Caudate nucleus (tissue), 63 donors: ENCODE measurements at places on chromosomes 16 and 17.

- DNase-seq = no peak
These were observed 45.9 kb downstream of the JPH3 start for GRCh38 chr16:87648236-87648635.

- no peak for DNase-seq
These were observed 25.9 kb upstream of the PHB1 start for GRCh38 chr17:49440581-49440980.

GRCh38 chr16:67760956-67761230, 41.8 kb upstream of the GFOD2 start:
- no peak for DNase-seq

DNA sequence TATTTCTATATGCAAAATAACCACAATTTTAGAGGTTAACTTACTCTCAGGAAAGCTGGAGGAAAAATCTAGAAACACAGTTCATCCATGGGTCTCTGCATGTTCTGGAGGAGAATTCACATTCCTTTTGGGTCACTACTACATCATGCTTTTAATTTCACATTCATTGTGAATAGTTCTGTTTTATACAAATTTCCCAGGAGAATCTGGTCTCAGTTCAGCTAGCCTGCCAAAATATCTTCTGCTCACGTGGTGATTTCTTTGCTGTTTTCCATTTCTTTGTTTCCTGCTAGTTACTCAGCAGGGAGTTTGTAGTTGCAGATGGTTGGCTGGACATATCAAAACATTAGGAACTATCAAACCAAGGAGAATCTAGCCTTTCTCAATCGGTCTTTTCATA, at the start of gene ABCA9:
Gene ABCA9 (minus strand): TSS at position 106 of the 400 bp plus-strand sequence. CDS start 9,801 bp downstream, outside the sequence.
- DNase-seq = no peak

- DNase-seq = no peak
These were observed at the start of gene GPR179 for GRCh38 chr17:38343608-38344419. GPR179 (minus strand) TSS chr17:38343956; CDS start chr17:38343789, 167 bp downstream.

- no peak for DNase-seq
These were observed 305.2 kb downstream of the SEC14L1 start for GRCh38 chr17:77445760-77446532.

GRCh38 chr17:57833179-57833939, 16.5 kb downstream of the MRPS23 start:
- DNase-seq = peak; percentile 13

DNA sequence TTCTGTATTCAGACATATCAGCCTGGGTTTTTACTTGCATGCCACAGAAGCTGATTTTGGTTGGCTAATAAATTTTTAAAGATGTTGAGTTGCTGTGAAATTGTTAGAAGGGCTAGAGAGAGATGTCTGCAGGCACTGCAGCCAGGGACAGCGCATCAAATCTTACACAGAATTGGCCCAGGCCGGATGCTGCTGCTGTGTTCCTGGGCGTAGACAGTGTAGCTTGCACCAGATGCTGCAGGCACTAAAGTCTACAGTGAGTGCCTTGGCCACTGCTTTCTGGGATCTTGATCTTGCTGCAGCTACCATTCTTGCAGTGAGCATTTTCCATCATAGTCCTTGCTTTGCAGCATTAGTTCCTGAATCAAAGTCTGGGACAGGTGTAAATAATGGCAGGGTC, 169.9 kb downstream of the SPECC1 start:
- DNase-seq = no peak

GRCh38 chr17:29141514-29141876, 38.7 kb downstream of the MYO18A start:
- DNase-seq = no peak

- no peak for DNase-seq
These were observed 31.8 kb downstream of the C16orf82 start for GRCh38 chr16:27098366-27099049.

DNA sequence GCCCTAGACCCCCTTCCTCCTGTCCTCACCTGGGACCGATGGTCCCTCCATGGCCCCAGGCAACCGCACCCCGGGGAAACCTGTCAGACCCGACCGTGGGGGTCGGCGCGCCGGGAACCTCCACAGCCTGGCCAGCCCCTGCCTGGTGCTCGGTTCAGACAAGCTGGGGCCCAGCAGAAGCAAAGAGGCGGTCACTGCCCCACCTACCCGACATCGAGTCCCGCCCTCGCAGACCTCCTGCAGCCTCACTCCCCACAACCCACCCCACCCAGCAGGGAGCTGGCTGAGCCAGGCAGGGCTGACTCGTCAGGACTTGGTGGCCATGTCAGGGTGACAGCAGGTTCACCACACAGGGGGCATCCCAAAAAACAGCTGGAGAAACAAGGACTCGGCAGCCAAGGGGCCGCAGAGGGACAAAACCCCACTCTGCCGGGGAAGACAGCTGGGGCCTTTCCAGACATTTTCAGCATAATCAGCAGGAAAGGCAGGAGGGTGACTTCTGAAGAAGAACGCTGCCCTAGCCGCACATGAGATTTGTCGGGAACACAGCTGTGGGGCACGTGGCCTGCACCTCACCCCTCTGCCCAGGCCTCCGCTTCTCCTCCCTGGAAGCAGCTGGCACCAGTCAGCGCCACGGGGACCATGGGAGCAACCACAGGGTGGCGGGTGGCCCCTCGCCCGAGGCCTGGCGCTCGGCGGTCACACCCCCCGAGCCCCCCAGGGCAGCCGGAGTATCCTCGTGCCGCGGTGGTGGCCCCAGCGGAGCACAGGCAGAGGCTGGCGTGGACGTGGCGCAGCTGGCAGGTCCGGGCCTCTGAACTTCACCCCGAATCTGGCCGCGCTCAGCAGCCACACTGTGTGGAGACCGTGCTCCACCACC, 22.9 kb downstream of the GNPTG start:
- DNase-seq = no peak

- no peak for DNase-seq
These were observed 30.3 kb downstream of the MMD start for GRCh38 chr17:55391244-55391757.

GRCh38 chr17:55330344-55330933, 65.7 kb downstream of the HLF start:
- DNase-seq = no peak

- no peak for DNase-seq
These were observed 19.4 kb downstream of the CLUH start for GRCh38 chr17:2691965-2692780.

DNA sequence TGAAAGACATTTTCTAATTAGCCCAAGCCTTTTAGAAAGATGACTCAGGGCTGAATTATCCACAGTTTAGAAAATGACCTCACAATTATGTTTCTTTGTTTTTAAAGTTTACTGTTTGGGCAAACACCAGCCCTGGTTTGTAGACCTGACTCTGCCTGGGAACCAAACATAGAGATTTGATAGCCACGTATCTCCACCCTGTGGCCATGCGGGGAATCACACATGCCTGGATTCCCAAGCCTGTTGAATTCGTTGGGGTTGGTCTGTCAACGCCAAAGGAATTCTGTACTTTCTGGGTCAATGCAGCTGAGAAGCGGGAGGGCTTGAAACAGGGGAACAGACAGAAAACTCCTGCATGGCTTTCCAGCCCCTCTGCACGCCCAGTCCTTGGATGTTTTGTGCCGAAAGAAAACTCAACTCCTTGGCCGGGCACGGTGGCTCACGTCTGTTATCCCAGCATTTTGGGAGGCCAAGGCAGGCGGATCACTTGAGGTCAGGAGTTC, 26.9 kb downstream of the CD300A start:
- DNase-seq = peak; percentile 33

DNA sequence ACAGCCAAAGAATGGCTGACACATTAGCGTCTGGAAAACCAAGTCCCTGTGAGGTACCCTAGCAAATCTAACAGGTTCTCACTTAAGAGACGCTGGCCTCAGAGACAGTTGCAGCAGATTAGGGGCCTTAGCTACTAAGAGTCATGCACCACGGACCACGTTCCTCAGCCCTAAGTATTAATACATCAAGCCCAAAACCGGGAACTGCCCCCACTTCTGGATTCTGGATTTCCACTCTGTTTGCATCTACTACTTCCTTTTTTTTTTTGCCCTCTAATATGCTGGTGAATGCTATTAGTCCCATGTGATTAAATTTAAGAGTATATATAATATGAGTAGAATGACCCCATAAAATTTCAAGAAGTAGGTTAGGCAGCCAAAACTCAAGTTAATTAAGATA, 775 bp upstream of the TERB1 start:
- no peak for DNase-seq

- no peak for DNase-seq
These were observed 63.3 kb downstream of the RBFOX3 start for GRCh38 chr17:79547586-79547985.

DNA sequence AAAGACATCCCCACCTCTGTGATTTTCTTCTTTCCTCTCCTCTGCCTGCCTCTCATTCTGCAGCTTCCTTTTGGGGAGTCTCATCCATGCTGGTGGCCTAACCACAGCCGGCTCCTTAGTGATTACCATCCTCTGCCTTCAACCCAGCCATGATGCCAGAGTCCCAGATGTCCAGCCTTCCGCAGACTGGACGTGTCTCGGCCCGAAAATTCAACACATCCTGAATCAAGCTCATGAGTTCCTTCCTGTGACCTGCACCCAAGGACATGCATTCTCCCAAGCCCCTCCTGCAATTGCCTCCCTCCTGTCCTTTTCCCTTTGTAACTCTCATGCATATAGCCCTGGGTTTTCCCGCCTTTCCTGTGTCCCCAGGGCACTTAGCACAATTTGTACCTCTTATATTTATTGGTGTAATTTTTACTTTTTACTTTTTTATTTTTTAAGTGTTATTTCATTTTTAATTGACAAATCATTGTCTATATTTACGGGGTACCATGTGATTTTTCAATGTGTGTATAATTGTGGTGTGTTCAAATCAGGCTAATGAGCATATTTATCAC, 1.2 kb upstream of the SLC13A5 start:
- DNase-seq = no peak

- DNase-seq = no peak
These were observed 151.0 kb upstream of the RBL2 start for GRCh38 chr16:53282975-53283946.

DNA sequence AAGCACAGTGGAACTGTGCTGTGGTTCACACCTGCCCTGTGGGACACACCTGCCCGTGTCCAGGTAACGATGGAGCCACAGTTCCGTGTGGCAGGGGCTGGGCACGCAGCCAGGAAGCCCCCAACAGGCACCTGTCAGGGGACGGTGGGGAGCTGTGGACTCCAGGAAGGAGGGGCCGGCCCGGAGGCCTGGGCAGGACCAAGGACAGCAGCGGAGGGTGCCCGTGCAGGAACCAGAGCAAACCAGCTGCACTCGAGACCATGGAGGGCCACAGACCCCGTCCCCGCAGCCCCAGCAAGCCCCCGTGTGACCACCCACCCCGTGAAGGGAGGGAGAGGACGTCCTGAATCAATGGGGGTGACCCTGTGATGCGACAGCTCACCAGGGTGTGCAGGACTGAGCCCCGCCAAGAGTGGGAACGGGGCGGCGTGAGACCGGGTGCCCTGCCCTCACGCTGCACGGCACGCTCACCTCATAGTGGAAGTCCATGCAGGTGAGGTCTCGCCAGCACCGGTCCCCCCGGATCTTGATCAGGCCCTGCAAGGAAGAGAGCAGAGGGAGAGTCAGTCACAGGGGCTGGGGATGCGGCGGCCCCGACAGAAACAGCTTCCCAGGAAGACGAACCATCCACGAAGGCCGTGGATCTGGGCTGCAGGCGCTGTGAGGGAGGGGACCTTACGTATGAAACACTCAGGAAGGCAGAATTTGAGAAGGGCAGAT, 78.1 kb downstream of the LMF1 start:
- DNase-seq = no peak

DNA sequence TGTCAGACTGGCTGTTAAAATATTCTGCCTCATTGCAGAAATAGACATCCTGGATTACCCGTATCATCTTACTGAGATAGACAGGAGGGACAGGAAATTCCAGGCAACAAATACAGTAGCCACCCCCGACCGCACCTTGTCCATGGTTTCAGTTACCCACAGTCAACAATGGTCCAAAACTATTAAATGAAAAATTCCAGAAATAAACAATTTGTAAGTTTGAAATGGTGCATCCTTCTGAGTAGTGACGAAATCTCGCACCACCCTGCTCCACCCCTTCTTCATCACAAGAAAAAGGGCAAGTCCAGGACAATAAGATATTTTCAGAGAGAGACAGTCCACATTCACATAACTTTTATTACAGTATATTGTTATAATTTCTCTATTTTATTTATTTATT, 23.6 kb upstream of the PRSS54 start:
- no peak for DNase-seq

GRCh38 chr16:77812856-77813500, 24.6 kb downstream of the VAT1L start:
- no peak for DNase-seq

DNA sequence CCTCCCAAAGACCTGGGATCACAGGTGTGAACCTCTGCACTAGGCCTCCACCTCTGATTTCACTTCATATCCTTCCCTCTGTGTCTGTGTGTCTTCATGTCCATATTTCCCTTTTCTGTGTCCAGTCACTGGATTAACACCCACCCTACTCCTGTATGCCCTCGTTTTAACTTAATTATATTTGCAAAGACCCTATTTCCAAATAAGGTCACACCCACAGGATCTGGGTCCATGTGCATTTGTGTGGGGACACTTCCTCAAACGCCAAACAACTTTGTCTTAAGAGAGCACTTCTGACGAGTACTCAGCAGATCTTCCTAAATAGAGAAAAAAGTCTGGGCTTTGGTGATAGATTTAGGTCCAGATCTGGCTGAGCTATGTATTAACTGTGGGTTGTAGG, 56.3 kb downstream of the MPHOSPH6 start:
- no peak for DNase-seq

- no peak for DNase-seq
These were observed 36.6 kb downstream of the RBFOX1 start for GRCh38 chr16:7369204-7369603.

- no peak for DNase-seq
These were observed 98.9 kb upstream of the GSE1 start for GRCh38 chr16:85514295-85514597.

GRCh38 chr17:58665946-58666857, 25.6 kb downstream of the TEX14 start:
- no peak for DNase-seq

- DNase-seq = no peak
These were observed 5.5 kb downstream of the USP32 start for GRCh38 chr17:60386147-60387058.

DNA sequence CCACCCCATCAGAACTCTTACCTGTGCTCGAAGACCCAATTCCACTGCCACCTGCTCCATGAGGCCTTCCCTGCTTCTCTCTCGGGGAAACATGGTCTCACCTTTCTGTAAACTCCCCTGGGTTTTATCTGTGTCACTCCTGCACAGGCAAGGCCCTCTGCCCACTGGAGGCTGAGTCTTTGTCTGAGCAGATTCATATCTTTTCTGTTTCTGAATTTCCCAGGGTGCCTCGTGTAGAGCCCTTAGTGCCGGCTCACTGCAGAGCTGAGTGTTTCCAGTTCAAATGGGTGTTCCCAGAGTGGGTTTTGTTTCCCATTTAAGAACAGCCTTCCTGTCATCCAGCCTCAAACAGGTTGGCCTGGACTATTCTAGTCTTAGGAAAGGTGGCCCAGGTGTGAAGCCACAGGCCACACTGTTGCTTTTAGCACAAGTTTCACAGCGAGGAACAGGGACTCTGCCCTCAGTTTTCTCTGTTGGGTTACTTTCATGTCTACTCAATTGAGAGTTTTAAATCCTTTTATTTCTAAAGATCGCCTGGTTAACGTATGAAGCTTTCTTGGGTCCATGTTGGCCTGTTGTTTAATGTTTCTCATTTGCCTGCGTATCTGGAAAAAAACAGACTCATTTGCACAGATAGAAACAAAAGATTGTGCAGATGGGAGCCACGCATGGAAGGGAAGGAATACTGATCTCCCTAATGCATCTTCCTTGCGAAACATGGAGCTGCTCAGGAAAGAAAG, 228.7 kb downstream of the MSI2 start:
- DNase-seq = no peak
